Right hindlimb (tissue), 1 donor: ENCODE measurements at places on chromosomes 16 and 17.

- DNase-seq, result no peak
These were observed 60.4 kb upstream of the TOB1 start for GRCh38 chr17:50926523-50926922.

GRCh38 chr16:30355144-30355953, at the start of gene CD2BP2:
CD2BP2 (minus strand) TSS chr16:30355308; CDS start chr16:30354681, 627 bp downstream.
- peak; percentile 98 for DNase-seq

DNA sequence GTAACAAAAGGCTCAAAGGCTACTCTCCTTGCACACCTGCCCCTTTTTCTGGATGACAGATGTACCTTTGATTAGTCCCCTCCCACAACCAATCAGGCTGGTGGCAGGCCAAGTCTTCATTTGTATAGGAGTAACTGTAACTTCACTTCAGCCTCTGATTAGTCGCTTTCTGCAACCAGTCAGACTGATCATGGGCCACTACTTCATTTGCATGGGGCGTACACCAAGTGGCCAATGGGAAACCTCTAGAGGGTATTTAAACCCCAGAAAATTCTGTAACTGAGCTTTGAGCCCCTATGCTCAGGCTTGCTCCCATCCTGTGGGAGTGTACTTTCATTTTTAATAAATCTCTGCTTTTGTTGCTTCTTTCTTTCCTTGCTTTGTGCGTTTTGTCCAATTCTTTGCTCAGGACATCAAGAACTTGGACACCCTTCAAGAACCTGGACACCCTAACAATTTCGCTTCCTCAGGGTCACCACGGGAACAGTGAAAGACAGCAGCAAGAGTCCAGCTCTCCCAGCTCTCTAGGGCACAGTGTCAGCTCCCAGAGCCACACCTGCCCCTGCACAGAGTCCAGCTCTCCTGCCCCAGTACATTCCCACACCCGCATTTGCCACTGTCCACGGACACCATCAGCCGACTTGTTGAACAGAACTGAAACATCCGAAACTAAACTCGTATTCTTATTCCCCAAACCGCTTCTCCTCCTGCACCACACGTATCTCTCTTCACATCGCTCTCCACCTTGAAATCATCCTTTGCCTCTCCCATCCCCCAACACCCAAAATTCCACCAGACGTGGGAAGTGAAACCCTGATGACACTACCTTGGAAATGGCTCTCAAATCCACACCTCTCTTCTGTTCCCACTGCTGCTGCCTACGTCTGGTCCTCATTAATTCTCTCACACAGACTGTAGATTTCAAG, 53.4 kb downstream of the ABCC12 start:
- DNase-seq, result no peak

DNA sequence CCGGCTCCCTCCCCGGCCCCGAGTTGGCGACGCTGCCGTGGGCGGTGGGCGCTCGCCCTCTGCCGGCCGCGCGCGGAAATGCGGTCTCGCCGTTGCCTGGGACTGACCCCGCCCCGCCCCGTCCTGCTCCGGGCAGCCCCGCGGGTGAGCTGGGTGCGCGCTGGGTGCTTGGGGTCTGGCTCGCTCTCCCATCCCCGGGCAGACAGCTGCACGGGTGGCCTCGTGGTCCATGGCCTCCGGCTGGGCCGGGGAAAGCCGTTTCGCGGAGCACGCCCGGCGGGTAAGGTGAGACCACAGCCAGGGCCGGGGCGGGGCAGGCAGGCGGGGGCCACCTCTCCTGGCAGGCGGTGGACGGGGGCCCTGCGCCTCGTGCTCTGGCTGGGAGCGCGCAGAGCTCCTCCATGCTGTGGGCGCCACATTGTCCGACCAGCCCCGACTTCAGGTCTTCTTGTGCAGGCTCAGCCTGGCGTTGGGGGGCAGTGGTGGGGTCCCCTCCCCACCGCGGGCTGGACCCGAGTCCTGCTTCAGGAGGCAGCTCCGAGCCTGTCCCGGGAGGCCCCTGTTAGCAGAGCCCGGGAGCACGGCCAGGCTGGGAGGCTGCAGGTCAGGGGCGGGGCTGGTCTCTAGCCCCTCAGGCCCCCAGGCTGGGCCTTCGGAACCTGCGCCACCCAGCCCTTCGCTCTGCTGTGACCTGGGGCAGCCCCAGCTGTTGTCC, 7.0 kb upstream of the C1QTNF8 start:
- peak; percentile 72 for DNase-seq

GRCh38 chr17:75335315-75335714, 46.1 kb upstream of the SLC25A19 start:
- DNase-seq, result no peak

DNA sequence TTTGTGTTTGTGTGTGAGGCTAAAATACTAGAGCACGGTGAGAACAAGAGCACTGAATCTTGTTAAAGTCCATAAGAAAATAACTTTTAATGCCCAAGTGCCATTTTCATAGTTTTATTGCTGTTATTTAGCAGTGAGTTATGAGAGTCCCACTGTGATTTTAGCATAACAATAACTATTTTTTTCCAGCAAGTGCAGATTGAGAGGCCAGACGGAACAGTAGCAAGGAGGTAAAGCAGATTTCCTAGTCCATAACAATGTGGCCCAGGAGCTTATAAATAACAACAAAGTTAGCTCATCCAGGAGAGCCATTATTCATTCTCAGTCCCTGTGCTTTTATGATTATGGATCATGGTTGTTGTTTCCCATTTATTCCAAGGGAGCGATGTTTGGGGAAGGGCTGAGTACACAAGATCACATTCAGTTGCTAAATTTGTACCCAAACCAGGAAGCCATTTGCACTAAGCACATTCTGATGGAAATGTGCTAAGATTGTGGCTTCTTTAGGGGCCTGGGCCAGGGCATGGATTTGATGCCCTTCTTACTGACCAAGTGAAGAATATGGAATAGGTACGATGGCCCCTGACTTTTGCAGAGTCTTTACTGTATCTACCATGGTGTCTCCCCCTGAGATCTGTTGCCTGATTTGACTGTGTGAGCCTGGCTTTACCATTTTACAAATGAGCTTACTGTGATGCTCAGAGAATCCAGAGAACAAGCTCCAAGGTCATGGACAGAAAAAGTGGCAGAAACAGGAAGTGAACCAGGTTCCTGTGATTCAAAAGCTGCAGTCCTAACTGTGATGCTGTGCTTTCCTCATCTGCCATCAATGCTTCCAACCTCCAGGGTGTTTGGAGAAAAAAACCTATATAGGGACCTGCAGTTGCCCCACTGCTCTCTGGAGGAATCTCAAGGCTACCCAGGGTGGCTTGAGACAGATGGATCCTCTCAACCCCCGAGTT, 204.7 kb upstream of the HSBP1 start:
- no peak for DNase-seq

- DNase-seq, result no peak
These were observed 16.4 kb downstream of the CLEC10A start for GRCh38 chr17:7063518-7064094.

GRCh38 chr17:33120103-33120502, 128.5 kb downstream of the SPACA3 start:
- peak; percentile 71 for DNase-seq

DNA sequence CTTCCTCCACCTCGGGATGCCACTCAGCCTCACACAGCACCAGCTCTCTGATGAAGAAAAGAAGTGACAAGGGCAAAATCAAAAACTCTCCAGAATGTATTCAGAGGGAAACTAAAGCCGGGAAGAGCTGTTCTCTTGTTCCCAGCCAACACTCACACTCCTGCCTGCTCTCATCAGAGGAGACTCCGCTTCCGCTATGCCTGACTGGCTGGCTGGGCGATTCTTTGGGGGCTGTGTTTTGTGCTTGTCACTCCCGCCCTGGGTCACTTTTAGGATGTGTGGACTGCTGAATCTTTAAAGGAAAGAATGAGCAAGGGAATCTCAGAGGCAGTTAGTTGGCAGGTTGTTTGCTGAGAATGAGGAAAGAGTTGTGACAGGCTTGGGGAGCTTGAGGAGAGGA, 54.6 kb upstream of the TBX2 start:
- no peak for DNase-seq

DNA sequence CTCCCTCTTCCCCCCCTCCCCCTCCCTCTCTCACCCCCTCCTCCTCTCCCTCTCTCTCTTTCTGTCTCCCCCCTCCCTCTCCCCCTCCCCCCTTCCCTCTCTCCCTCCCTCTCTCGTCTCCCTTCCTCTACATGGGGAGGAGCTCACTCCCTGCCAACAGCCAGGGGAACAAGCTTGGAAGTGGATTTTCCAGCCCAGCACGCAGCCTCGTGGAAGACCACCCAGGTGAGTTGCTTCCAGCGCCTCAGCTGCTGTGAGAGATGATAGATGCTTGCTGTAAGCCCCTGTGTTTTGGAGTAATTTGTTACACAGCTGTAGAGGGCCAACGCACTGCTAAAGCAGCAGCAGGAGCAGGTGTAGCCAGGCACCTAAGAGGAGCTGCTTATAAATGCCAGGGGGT, 20.8 kb downstream of the ACTG1 start:
- DNase-seq, result peak; percentile 34

DNA sequence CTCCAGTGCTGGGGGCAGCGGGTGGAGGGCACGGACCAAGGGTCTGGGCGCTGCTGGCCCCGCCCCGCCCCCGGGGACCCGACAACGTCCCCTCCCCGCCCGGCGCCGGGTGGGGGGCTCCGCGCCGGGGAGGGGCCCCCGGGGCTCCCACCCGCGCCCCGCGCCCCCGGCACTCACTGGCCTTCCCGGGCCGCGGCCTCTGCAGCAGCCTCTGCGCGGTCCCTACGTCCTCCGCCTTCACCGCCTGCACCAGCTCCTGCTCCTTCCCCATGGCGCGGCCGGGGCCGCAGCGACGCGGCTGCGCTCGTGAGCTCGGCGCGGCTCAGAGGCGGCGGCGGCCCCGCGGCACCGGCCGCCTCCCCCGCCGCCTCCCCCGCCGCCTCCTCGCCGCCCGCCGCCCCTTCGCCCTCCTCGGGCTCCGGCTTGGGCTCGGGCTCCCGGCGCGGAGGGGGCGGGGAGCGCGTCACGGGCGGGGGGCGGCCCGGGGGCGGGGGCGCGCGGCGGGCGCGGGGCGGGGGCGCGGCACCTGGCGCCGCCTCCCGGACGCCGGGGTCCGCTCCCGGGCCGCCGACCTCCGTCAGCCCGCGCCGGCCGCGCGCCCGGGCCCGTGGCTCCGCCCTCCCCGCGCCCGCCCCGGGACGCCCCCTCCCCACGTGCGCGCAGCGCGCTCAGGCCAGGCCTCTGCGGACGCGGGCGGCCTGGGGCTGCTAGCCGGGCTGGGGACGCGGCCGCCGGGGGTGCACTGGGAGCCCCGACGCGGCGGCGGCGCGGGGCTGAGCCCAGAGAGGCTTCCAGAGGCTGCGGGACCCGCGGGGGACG, at the start of gene CASKIN1:
TSS of gene CASKIN1 (minus strand) at position 444 of the 819 bp plus-strand sequence. CDS start at position 271, 173 bp downstream.
- DNase-seq, result peak; percentile 46

DNA sequence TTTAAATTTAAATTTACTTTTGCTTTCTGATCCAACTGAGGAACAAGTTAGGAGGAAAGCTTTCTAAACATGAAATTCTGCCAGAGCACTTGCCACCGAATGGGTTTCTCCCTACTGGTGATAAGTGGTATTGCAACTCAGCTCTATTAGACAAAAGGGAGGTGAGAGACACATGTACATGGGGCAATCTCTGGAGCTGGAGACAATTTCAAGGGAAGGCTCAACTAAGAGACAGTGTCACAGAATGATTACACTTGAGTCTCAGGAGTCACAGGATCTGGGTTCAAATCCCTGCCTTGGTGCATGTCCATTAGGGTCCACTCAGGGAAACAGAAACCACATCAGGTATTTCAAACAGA, 37.4 kb downstream of the SOCS1 start:
- DNase-seq, result no peak

DNA sequence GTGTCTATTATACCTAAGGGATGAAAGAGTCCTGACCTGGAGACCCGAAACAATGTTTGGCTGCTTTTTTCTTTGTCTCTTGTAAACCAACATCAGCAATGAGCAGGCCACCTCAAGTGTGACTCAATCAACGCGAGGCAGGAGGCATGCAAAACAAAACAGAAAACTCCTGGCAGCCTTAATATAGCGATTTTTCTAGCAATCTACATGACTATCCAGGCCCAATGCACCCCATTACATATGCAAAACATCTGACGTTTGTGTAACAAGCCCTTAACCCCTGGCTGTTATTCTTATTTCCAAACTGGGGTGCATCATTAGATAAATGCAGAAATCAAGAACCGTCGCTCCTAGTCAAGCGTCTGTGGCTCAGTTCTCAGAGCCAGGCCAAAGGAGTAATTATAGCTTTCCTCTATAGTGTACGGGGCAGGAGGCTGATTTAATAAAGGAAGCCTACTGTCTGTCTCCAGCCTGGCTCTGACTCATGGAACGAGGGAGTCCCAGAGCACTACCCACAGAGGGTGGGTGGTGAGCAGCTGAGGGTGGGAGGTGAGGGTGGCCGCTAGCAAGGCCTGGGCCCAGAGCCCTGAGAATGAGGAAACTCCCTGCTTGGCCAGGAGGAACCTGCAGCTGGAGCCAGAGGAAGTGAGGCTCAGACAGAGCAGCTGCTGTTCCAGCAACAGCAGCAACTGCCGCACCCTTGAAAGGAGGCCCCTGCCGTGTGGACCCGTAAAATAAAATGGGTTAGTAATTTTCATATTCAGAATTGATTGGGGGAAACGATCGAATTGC, 43.9 kb downstream of the CHD9 start:
- peak; percentile 96 for DNase-seq

GRCh38 chr16:70255574-70255973, 3.8 kb upstream of the EXOSC6 start:
- DNase-seq, result no peak

DNA sequence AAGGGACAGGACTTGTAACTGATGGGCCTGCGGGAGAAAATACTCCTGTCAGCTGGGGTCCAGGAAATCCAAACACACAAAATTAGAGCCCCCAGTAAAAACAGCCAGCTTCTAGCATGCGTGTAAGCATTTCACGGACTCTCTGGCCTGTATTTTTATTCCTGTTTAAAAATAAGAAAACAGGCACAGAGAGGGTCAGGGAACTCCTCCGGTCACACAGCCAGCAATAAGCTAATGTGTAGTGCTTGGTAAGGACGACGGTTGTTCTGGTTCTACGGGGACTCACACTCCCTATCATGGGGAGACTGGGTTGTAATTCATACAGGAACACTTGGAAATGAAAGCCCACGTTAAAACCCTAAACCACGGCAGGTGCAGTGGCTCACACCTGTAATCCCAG, 1.5 kb upstream of the TCF25 start:
- DNase-seq, result no peak

GRCh38 chr16:77273815-77274214, 74.6 kb downstream of the SYCE1L start:
- peak; percentile 24 for DNase-seq

DNA sequence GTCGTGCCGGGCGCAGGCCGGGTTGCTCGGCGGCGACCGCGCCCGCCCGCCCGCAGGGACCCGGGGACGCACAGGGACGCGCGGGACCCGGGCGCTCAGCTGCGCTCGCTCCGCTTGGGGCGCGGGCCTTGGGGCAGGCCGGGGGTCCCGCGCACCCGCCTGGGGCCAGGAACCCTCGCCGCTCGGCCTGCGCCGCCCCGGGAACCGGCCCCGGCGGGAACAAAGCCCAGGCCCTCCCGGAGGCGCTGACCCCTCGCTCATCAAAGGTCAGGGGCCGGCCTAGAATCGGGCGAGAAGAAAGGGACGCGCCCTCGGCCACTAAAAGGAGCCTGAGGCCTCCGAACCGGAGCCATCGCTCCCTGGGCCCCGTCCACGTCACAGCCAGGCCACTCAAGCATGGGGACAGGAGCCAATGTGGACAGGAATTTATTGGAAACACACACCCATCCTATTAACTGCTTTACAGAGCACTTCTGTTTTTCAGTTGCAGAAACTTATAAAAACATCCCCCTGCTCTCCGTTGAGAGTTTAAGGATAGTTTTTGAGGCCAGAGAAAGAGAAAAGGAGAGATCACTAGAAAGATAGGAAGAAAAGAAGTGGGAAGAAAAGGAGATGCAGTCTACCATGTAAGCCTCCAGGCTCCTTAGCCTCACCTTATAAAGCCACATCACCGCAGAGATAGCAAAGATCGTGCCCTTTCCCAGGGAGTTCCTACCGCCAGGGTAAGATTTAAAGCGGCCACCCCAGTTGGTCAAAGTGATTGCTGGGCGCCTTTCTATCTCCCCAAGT, 558 bp upstream of the ZFHX3 start:
- peak; percentile 64 for DNase-seq
